Upper lobe of right lung (tissue), 1 donor: ENCODE measurements at places on chromosomes 12 and 14. TPM values are rescaled to one million over a fixed set of nuclear protein-coding genes. Genes with fewer than 3 reads are reported as not detected.

- H3K27me3 ChIP-seq = peaks cover 4% of the 10 kb centered on the region
- no peak overlapping the region for H3K4me3 ChIP-seq
- H3K27ac ChIP-seq = no peak overlapping the region
- no peaks in the 10 kb centered on the region for H3K4me1 ChIP-seq
These were observed 3.1 kb downstream of the CACNA2D4 start for GRCh38 chr12:1915082-1915968.

Gene ANKRD33
- total RNA-seq = not detected

Gene OTOGL
- 0.09 TPM for total RNA-seq

DNA sequence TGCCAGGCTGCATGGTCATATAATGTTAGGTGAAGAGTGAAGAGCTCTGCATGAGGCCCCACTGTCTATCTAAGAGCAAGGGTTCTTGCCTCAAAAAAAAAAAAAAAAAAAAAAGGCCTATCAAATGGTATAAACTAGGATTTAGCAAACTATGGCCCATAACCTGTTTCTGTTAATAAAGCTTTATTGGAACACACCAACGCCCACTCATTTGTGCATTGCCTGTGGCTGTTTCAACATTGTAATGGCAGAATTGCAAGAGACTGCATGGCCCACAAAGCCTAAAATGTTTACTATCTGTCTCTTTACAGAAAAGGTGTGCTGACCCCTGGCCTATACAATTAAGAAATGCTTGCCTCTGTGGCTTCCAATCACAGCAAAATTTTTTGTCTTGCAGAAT lies 12.8 kb downstream of the PLEKHG7 start:
- H3K27me3 ChIP-seq = no peaks in the 10 kb centered on the region
- no peak overlapping the region for H3K4me3 ChIP-seq
- DNase-seq = no peak
- H3K36me3 ChIP-seq = no peaks in the 10 kb centered on the region
- H3K4me1 ChIP-seq = no peaks in the 10 kb centered on the region

DNA sequence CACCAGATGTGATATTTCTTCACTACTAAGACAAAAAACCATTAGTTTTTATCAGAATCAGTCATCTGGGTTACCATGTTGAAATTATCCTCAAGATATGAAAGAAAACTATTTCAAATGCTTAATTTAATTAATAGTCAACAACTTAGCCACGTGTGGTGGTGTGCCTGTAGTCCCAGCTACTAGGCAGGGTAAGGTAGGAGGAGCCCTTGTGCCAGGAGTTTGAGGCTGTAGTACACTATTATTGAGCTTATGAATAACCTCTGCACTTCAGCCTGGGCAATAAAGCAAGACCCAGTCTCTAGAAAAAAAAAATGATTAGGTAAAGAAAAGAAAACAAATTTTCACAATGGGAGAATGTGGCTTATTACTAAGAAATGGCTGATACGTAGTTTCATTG lies 33.4 kb downstream of the MRPL42 start:
- H3K4me3 ChIP-seq = no peak overlapping the region
- no peak overlapping the region for H3K27ac ChIP-seq
- no peak for DNase-seq
- H3K4me1 ChIP-seq = no peaks in the 10 kb centered on the region

DNA sequence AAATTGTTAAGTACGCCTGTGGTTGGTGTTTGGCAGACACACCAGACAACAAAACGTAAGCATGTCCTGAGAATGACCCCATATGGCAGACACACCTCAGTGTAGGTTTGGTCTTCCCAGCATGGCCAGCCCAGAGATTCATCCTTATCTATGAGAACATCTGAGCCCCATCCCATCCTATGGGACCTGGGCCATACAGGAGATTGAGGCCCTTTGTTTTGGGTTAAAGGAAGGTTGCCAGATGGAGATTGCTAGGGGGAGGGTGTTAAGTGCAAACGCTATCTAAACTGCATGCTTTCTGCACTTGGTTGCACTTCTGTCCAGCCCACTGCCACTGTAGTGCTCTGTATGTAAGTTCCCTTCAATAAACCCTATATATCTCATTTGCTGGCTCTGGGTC lies 4.1 kb upstream of the PCNX4 start:
- H3K4me3 ChIP-seq = no peak overlapping the region
- H3K4me1 ChIP-seq = no peaks in the 10 kb centered on the region
- H3K27ac ChIP-seq = no peak overlapping the region

Gene SLC7A7
- 84.4 TPM for total RNA-seq
